ENCODE measurements at places on chromosomes 13 and 19.

DNA sequence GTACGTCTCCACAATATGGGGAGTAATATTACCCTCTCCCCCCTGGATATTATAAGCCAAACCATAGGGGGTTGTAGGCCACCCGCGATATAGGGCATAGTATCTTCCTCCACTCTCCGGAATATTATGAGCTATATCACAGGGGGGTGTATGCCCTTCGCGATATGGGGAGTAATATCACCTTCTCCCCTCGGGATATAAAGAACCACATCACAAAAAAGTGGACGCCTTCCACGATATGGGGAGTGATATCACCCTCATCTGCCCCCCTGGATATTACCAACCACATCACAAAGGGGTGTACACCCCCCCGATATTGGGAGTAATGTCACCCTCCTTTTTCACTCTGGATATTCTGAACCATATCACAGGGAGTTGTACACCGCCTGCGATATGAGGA lies 65.5 kb upstream of the CEACAM21 start:
- DNase-seq, result no peak

DNA sequence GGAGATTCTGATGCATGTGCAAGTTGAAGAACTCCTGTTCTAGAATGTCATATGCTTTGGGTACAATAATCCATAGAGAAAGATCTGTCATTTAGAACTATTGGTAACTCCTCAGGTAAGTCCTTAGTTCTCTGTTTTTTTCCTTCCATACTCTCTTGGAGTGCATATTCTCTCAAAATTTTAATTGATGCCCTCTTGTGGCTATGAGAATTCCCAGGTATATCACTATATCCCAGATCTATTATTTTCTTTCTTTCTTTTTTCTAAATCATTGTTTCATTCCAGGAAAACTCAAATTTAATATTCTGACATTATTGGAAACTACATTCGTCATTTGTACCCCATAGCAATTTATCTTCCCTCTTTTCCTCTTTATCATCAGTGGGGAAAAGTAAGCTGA lies 485.4 kb downstream of the KLF5 start:
- no peak for DNase-seq

DNA sequence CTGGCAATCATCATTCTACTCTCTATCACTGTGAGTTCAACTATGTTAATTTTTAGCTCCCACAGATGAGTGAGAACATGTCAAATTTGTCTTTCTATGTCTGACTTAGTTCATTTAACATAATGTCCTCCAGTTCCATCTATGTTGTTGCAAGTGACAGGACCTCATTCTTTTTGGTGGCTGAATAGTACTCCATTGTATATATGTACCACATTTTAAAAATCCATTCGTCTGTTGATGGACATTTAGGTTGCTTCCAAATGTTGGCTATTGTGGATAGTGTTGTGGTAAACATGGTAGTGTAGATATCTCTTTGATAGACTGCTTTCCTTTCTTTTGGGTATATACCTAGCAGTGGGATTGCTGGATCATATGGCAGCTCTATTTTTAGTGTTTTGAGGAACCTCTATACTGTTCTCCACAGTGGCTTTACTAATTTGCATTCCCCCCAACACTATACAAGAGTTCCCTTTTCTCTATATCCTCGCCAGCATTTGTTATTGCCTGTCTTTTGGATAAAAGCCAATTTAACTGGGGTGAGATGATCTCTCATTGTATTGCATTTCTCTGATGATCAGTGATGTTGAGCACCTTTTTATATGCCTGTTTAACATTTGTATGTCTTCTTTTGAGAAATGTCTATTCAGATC lies 124.1 kb downstream of the PCCA start:
- no peak for DNase-seq

DNA sequence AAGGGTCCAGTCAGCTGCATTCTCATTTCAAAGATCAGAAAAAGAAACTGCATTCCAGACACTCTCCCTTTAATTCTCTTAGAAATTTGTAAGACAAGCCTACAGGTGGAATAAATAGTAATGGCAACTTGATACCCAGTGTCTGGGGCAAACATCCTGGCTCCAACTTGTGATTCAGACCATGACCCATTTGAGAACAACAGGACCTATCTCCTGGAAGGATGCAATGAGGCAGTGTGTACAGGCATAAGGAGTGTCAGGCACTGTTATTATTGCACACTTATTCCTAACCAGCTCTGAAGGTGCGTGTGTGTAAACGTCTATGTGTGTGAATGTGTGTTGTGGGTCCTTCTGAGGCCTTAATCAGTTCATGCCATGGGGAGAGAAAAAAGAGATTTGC lies 13.9 kb downstream of the ERICH6B start:
- no peak for DNase-seq

- DNase-seq, result no peak
These were observed 3.8 kb upstream of the ATP1A3 start for GRCh38 chr19:41997851-41998229.

GRCh38 chr13:29059800-29060199 lies 239.7 kb downstream of the MTUS2 start:
- DNase-seq, result no peak

DNA sequence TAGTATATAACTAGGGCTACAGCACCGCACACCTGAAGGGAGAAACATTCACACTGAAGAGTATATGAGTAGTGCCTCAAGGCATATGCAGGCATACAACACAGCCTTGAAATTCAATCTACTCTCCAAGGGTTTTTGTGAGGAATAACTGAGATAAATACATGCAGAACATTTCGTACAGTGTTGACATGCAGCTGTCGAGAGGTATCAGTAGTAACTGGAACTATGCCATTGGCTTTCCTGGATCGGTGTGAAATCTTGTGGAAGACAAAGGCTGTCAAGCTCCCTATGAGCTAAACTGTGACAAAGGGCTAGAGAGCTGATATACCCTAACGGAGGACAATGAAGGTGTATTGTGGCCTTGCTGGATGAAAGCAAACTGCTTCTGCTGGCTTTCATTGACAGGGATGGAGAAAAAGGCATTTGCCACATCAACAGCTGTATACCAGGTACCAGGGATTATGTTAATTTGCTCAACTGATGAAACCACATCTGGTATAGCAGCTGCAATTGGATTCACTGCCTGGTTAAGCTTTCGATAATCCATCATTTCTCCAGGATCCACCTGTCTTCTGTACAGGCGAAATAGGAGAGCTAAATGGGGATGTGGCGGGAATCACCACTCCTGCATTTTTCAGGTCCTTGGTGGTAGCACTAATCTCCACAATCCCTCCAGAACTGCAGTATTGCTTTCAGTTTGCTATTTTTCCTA lies 16.3 kb downstream of the MTRF1 start:
- DNase-seq, result no peak

GRCh38 chr13:91576590-91576989 lies 178.2 kb downstream of the GPC5 start:
- no peak for DNase-seq

GRCh38 chr13:44331446-44331845 lies 42.2 kb upstream of the SERP2 start:
- DNase-seq, result no peak

DNA sequence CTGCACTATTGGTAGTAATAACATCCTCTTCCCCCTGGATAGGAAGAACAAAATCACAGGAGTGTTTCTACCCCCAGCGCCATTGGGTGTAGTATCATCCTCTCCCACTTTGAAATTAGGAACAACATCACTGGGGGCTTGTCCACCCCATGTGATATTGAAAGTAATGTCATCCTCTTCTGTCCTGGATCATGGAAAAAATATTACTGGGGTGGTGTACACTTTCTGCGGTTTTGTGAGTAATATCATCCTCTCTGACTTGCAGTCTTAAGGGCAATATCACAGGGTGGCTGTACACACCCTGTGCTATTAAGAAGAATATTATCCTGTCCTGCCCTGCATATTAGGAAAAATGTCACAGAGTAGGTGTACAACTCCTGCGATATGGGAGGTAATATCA lies 4.9 kb upstream of the RGCC start:
- no peak for DNase-seq

- no peak for DNase-seq
These were observed 26.5 kb downstream of the MED26 start for GRCh38 chr19:16601378-16602052.

- DNase-seq, result no peak
These were observed 243.4 kb downstream of the NHLRC3 start for GRCh38 chr13:39281539-39282150.

DNA sequence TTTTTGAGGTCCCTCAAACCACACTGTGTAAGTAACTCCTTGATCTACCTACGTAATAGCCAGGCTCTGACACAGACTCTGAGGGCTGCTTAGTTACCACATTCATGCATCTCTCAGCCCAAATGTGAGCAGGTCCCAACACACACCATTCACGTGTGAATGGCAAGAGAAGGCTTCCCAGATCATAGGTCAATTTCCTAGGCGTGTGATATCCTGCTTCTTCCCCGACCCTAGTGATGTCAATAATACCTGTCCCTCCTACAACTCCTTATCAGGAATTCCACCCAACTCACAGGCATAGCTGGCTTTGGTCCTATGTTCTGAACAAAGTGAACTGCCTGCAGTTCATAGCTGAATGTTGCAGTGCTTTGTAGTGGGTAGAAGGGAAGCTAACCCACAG lies 334.5 kb downstream of the RFC3 start:
- DNase-seq, result no peak

DNA sequence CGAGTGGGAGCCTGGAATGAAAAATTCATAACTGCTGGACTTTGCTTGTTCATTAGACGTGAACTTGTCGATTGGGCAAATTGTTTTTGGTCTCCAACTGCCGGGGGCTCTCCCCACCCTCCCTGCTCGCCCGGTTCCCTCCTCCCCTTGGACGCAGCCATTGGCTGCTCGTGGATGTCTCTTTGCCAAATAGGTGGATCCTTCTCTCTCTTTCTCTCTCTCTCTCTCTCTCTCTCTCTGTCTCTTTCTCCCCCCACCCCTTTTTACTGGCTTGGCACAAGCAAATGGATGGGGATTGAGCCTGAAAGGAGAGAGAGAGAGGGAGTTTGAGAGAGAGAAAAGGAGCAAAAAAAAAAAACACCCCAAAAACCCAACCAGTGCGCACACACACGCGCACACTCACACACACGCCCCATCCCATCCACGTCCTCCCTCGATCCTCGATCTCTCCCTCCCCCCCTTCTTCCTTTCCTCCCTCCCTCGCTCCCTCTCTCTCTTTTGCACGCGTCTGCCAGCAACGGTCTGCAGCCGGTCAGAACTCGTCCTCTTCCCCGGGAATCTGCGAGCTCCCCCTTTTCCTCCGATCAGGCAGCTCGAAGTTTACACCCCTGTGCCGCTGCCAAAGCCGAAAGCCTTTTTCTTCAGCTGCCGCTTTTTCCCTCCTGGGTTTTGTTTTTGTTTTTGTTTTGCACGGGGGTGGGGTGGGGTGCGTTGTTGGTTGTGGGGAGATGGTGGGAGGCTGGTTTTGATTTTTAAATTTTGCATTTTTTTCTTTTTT lies 27.8 kb downstream of the NFIX start:
- DNase-seq, result no peak

- DNase-seq, result no peak
These were observed 7.4 kb downstream of the RRAS start for GRCh38 chr19:49632576-49632975.

GRCh38 chr13:100773429-100773828 lies 98.8 kb upstream of the TMTC4 start:
- DNase-seq, result no peak

DNA sequence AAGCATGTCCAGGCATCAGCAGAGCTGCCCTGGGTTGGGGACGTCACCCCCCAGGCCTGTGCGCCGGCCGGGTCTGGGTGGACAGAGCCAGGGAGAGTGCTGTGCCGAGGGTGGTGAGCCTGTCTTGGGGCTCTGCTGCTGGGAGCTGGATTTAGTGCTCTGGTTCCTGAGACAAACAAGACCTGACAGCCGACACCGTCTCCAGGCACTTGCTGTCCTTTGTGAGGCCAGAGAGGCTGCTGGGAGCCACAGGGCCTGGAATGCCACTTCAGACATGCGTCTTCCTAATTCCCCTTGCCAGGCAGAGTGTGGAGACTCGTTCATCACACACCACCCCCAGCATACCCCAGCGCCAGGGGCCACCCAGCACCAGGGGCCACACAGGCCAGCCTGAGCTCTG lies 165.8 kb downstream of the KDM4B start:
- DNase-seq, result no peak

- no peak for DNase-seq
These were observed 690 bp downstream of the KMT2B start for GRCh38 chr19:35718345-35719041.

DNA sequence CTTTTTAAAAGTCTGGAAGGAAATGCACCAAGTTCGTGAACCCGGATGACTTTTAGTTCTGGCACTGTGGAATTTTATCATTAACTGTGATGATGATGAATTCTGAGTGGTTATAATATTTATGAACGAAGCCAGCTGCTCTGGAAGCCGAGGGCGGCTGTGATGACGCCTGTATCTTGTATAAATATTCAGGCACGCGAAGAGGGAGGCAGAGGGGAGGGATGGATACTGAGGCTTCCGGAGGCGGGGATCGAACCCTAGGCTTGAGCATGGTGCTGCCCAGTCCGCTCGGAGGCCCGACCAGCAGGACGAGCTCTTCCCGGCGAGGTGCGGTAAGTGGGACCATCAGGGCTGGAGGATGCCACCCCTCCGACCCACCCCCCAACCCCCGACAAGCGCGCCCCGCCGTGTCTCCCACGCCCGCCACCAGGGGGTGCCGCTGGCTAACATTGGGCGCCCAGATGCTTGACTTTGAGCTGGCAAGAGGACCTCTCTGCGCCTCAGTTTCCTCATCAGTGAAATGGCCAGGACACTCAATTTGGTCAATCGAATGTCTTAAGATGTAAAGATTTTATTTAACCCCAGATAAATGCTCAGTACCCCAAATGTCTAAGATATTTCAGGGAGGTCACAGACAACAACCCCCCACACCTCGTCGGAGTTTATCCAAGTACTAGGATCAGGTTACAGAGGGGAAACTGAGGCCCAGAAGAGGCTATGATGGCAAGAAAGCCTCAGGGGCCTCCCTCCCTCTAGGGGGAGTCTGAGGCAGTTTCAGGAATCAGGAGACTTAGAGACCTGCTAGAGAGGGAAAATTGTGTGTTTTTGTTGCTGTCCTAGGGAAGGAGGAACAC lies 4.5 kb upstream of the RAB3A start:
- DNase-seq, result no peak

- DNase-seq, result no peak
These were observed 12.3 kb downstream of the TMED1 start for GRCh38 chr19:10823690-10824089.

Measured in NCI-H2081 (cell line).